Esophagus squamous epithelium (tissue), 5 donors: ENCODE measurements at places on chromosomes 12 and 14.

GRCh38 chr14:99734406-99735051 is 50.4 kb downstream of the CYP46A1 start:
- DNase-seq = no peak

DNA sequence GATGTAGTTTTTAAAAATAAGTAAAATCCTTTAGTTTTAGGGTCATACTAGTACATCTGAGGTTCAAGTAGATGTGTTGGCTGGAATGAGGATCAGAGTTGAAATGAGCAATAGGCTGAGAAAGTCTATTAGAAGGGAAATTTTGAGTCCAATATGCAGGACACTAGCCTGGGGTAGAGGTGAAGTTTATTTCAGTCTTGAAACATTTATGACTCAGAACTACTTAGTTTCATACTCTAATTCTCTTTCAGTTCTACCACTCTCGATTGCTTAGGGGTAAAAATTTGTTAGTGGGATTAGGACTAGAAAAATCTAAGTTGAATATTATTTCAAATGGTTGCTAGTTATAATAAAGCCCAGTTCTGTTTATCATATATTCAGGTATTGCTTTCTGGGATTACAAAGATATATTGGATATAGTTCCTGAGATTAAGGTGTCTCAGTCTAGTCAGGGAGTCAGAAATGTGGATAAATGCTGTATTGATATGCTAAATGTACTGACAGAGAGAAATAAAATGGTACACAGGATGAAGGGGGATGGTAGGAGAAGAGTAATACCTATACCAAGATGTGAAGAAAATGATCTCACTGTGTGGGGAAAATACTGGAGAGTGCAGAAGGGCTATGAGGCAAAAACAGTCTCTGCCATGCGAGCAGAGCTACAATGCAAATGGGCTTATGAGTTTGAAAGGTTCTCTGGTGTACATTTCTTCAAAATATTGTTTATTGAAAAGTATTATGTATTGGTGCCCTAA is 395.8 kb upstream of the FBXO33 start:
- DNase-seq = no peak

- no peak for DNase-seq
These were observed 110.1 kb downstream of the SAMD4A start for GRCh38 chr14:54676812-54677708.

DNA sequence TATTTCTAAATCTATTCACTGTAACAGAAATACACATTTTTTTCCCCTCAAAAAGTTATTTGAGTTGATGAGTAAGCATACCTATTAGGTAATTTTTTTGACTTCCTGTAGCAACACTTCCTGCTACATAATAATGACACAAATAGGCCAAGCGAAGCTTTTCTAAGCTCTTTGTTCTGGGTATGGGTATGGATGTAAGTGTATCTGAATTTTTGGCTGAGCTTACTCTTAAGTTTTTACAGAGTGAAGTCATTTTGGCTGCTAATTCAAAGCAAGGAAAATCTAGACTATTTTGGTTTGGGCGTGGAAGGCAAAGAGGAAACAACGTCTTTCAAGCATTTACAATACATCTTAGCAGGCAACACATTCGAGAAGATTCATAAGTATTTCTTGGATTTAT is 1206.0 kb upstream of the FLRT2 start:
- no peak for DNase-seq

DNA sequence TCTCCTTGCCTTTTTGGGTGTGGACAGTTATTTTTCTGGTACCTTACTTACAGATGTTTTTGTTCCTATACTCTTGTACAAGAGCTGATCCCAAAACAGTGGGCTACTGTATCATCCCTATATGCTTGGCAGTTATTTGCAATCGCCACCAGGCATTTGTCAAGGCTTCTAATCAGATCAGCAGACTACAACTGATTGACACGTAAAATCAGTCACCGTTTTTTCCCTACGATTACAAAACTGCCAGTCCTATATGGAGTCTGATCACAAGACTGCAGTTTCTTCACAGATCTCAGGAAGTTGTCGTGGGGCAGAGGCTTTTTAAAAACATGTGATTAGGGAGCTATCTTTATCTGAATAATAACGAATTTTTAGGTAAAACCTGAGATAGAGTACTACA is 1.3 kb downstream of the LYSET start:
- DNase-seq = no peak

- DNase-seq = no peak
These were observed 1.0 kb downstream of the ITPK1 start for GRCh38 chr14:93114713-93115068.

GRCh38 chr12:68856510-68856909 is 48.5 kb downstream of the MDM2 start:
- no peak for DNase-seq
